ENCODE measurements at places on chromosomes 11 and 22.

DNA sequence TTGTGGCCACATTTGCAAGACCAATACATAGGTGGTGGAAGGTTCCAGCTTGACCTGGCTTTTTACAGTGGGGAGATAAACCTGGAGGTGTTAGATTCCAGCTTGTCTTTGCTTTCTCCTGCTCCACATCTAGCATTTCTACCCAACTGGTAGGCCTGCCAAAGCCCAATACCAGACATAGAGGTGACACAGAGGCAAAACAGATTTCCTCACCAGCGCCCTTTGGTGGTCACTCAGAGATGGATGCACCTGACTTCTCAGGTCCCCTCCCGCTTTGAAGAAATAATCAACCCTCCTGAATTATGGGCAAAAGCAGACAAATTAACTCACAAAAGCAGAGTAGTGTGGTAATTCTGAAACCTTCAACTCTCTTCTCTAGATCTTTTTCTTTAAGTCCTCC is 1356.2 kb downstream of the FAM181B start:
- DNase-seq: no peak

- no peak for DNase-seq
These were observed 10.5 kb upstream of the ZFTA start for GRCh38 chr11:63779039-63779438.

DNA sequence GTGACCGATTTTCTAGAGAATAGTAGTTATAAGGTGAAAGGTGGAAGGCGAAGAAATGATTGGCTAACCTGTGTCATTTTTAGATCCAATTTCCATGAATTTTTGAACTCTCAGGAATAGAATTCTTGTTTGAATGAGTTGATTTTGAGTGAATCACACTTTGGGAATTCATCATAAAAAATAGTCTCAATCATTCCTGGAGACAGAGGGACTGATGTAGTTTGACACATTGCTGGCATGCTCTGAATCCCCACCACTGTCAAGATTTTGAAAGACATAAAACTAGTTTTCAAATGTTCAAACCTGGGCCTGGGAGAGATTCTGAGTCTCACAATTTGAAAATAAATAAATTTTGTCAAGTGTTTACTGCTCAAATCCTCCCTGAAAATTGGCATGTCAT is 861.4 kb upstream of the RAG2 start:
- no peak for DNase-seq

DNA sequence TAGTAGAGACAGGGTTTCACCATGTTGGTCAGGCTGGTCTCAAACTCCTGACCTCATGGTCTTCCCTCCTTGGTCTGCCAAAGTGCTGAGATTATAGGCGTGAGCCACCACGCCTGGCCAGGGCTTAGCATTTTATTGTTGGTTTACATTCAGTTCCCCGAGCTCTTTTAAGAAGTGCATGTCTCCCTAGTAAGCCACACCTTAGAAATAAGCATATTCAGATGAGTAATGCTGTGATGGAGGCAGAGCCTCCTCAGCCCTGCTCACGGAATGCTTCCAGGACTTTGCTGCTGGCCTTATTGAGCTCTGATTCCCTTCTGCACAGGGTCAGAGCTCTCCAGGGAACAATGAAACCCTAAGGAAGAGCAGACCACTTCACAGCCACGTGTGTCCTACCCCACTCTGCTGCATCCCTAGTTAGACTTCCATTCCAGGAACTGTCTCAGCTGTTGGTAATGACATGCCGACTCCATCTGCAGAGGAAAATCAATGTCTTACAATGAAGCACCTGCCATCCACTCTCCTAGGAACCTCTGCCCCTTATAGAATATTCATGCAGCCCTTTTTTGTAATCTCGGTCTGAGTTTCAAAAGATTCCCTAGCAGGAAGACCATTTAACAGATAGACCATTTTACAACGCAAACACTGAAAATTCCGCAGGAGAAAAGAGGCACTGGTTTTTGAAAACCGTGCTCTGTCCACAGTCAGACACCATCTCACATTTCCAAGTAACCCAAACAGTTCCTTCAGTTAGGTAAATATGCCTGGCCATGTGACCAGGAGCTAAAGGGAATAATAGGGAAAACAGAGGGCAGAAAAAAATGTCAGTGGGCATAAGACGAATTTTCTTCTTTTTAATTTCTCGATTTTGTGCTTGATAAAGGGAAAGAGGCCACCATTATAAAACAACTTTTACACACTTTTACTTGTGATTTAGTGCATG is 1.7 kb upstream of the JAM3 start:
- no peak for DNase-seq

Data from Kasumi-1 (cell line).